ENCODE measurements at places on chromosomes 11 and 22.

DNA sequence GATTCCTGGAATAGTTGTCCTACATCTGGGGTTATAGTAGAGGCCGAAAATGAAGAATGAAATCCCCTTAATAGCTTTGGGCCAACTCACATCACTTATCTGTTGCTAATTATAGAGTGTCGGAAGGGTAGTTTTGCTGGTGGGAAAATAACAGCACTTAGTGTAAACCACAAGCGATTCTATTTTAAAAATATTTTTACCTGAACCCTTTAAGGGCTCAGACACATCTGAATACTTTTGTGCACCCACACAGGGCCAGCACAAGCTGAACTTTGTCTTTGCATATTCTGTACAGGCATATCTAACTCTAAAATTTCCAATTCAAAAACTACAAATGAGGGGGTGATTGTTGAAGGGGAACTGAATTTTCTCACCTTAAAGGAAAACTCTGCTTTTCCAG lies 27.6 kb downstream of the SLC6A5 start:
- DNase-seq, result no peak

DNA sequence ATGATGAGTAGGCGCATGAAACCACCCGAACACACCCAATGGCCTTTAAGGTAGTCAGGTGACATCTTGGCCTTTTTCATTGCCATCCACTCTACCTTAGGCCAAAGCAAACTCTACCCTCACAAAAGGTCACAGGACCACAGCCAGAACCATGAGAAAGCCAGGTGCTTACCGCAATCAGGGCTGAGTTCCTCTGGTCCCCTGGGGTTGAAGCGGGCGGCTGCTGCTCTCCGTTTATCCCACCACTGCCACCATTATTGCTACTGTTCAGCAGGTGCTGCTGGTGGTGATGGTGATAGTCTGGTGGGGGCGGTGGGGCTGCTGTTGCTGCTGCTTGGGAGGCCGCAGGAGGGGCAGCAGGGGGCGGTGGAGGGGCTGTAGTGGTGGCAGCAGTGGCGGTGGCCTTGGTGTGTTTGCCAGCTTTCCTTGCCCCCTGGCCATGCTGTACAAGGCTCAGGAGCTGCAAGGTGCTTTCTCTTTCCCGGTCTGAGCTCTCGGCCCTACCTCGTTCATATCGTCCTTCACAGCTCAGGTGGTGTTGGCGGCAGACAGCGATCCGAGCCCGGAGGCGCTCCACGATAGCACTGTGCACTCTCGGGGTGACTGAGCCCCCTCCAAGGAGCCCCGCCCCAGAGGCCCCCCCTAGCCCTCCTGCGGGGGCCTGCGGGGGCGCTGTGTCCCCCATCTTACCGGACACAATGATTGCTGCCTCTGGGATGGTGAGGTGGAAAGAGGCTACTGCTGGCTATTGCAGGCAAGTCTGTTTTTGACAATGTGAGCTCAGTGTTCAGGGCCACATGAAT lies 1.6 kb downstream of the MAML2 start:
- no peak for DNase-seq

DNA sequence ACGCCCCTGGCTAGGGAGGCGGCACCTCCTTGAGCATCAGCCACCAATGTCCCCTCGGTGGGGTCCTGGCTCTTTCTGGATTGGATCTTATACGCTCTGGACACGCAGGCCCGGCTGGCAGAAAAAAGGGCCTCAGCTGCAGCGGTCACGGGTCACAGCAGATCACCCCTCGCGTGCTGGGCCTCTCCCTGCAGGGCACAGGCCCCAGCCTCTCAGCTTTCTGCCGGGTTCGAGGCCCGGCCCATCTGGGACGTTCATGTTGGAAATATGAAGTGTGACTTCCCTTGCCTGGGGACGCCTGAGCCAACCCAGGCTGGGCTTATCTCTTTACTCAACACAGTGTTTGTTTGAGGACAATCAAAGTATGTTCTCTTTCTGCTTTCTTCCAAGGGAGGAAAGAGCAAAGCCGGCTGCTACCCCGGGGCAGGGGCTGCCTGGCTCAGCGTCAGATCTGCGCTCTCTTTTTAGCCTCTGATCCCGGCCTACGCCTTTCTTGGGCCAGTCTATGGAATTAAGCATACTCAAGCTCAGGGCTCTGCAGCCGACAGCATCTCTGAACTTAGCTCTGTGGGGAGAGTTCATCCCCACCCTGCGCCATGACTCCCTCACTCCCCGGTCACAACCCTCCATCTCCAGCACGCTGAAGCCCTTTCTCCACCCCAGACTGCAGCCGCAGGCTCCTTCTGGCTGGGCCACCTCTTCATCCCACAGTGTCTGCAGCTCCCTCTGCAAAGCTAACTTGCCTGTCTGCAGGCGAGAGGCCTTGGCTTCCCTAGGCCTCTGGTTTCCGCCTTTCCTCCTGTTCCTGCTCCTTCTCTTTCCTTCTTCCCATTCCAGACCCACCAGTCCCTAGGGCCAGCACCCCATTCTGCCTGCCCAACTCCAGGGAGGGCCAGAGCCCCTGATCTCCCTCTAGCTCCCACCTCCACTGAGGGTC lies 38.8 kb downstream of the ADAMTS15 start:
- no peak for DNase-seq

DNA sequence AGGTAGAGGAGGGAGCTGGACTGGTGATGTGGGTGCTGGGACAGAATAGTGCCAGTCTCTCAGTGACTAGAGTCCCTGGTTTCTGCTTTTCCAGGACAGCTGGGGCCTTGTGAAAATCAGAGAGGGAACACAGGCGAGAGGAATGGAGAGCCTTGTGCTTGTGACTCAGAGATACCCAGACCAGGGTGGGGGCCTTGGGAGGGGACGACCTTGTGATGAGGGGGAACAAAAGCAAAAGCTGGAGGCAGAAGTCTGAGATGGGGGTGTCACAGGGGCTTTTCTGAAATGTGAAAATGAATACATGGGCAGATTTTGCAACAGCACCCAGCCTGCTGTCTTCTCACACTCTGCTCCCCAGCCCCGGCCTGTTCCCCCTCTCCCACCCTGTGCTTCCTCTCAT lies 3.4 kb upstream of the NR1H3 start:
- DNase-seq, result no peak

DNA sequence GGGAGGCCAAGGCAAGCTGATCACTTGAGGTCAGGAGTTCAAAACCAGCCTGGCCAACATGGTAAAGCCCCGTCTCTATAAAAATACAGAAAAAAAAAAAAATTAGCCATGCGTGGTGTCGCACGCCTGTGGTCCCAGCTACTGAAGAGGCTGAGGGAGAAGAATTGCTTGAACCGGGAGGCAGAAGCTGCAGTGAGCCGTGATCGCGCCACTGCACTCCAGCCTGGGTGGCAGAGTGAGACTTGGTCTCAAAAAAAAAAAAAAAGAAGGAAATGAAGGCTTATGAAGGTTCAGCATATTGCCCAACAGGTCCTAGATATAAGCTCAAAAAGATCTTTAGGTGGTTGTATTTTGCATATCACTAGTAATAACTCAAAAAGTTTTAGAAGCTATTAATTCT lies 10.2 kb downstream of the ATL3 start:
- DNase-seq, result no peak

DNA sequence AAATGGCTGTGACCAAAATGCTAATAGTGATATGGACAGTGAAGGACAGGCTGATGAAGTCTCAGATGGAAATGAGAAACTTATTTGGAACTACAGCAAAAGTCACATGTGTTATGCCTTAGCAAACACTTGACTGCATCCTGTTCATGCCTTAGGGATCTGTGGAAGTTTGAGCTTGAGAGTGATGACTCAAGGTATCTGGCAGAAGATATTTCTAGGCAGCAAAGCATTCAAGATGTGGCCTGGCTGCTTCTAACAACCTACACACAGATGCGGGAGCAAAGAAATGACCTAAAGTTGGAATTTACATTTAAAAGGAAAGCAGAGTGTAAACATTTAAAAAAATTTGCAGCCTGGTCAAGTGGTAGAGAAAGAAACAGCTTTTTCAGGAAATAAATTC lies 28.1 kb upstream of the CD81 start:
- no peak for DNase-seq

- no peak for DNase-seq
Observed at GRCh38 chr11:109306322-109306721, 115.7 kb upstream of the C11orf87 start.

DNA sequence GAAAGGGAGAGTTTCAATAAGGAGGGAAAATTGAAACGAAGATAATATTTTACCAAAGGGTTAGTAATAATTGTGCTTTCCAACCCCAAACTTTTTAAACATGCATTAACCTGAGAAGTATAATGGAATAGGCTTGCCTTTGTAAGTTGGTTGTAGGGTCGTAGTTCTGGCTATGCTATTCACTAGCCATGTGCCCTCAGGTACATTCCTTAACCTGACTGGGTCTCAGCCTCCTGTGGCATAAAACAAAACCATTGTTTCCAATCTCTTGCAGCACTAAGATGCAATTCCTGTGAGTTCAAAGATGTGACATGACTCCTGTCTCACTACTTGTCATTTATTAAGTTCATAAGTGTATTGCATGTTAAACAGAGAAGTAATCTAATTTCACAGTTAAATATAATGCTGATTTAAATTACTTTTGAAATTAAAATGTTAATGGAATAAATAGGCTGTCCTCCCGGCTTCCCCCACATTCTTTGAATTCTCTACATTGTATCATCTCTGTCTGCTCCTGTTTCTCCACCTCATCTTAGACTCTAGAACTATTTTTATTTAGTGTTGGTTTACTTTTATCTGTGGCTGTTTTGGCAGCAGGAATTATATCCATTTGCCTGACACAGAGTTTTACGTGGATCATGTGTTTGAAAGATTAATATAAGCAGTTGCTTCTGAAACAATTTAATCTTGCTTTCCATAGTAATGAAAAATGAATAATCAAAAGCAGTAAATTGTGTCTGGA lies 216.3 kb downstream of the FAT3 start:
- no peak for DNase-seq

- no peak for DNase-seq
Observed at GRCh38 chr11:133967599-133968238, 11.0 kb upstream of the IGSF9B start.

- no peak for DNase-seq
Observed at GRCh38 chr11:130771708-130772107, 144.6 kb downstream of the SNX19 start.

DNA sequence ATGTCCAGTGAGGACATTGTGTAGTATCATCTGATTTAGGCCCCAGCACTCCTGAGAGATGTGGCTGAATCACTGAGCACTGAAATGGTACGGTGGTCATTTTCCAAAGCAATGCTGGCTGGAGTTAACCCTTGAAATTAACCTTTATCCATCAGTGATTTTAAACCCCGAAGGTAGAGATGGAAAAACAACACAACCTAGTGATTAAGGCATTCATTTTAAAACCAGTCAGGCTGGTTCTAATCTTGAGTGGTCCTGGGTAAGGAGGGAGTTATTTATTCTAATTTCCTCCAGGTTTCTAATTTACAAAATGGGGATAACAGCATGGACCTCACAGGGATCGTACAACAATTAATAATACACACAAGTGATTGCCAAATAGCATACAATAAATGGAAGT lies 6.6 kb upstream of the CSNK2A3 start:
- DNase-seq, result no peak

DNA sequence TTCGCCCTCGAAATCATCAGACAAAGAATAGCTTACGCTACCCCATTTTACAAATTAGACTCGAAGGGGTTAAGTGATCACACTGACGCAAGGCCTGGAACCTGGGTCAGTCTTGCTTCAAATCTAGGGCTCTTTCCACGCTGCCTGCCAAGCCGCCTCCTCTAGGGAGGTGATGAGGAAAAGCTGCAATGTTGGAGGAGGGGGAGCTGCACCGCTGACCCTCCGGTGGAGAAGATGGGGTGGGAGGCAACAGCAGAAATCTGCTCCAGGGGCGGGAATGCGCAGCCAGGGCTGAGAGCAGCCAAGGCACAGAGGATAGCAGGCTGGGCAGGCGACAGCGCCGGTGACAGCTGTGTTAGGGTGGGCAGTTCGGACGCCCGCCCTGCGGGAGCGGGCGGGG lies 595 bp downstream of the SYVN1 start:
- no peak for DNase-seq

- DNase-seq, result no peak
Observed at GRCh38 chr11:7506243-7506642, 7.6 kb upstream of the PPFIBP2 start.

DNA sequence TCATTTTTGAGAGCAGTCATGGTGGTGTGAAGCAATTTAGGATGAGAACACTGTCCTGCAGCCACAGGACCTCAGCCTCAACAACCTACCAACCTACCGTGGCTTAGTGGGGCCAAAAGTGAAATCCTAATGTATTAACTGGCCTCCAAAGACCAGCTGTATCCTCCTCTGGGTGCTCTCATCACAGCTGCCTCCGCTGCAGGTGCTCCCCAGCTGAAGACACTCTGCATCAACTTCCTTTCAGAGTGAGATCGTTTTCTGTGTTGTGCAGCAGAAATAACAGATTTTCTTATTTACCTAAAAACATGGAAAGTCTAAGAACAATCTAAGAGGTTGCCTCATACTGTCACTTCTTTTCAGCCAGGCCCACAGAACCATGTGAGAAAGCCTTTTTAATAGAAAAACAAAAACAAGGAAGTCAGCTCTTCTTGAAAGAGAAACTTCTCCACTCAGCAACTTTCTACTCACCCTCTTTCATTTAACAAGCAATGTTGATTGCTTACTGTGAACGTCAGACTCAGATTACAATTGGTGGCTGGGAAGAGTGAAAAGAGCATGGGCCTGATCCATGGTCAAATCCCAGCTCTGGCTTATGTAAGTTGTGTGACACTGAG lies 136.1 kb downstream of the TENM4 start:
- no peak for DNase-seq

DNA sequence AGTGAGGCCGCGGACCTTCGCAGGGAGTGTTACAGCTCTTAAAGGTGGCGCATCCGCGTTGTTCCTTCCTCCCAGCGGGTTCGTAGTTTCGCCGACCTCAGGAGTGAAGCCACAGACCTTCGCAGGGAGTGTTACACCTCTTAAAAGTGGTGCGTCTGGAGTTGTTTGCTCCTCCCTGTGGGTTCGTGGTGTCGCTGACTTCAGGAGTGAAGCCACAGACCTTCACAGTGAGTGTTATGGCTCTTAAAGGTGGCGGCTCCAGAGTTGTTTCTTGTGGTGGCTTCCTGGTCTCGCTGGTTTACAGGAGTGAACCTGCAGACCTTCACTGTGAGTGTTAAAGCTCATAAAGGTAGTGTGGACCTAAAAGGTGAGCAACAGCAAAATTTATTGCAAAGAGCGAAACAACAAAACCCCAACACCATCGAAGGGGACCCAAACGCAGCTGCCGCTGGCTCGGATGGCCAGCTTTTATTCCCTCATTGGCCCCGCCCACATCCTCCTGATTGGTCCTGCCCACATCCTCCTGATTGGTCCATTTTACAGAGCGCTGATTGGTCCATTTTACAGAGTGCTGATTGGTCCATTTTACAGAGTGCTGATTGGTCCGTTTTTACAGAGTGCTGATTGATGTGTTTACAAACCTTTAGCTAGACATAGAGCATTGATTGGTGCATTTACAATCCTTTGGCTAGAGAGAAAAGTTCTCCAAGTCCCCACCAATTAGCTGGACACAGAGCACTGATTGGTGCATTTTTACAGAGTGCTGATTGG lies 1.2 kb upstream of the TMEM45B start:
- DNase-seq, result no peak

DNA sequence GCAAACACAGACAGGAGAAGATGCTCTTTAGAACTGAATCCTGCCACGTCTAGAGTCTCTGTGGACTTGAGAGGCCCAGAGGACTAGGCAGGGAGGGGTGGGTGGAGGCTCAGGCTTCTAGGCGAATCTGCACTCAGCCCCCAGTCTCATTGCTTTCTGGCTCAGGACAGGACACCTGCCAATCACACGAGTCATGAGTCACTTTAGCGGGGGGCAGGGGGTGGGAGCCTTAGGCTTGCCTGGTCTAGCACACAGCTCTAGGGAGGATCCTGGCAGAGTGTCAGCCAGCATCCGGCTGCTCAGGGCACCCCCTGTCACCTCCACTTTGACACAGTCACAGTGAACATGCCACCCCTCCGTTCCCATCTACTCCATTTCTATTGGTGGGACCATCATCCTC lies 167.7 kb downstream of the CEP164 start:
- DNase-seq, result no peak

- no peak for DNase-seq
Observed at GRCh38 chr11:69918231-69918937, 99.2 kb upstream of the FGF3 start.
